ENCODE measurements at places on chromosomes 7 and 10.

- DNase-seq = no peak
Measured at GRCh38 chr10:3034616-3035015, 32.7 kb upstream of the PFKP start.

DNA sequence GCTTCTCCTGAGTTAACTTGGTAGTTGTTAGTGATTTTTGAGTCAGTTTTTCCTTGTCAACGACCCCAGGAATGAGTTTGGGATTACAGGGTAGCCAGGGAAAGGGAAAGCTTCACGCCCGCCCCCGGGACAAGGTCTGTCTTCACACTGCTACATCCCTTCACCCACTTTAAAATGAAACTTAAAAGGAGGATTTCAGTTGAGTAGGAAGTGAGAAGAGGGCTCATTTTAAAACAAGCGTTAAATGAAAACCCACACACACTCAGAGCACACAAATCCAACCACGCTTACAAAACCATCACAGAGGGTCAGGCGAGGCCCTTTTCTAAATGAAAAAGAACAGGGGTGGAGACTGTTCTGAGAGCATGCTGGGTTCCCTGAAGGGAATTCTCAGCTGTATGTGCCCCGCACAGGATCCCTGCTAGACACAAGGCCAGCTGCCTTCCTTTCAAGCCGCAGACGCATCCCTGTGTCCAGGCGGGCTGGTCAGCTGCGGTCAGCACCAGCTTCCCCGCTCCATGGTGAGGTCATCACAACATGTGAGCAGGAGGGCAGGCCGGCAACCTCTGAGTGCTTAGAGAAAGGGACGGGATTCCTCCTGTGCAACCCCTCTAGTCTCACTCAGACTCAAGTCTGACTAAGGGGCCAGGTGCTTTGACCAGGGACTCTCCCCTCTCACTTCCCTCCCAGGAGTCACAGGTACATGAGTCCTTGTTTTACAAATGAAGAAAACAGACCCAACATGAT is 111.8 kb downstream of the EGFR start:
- DNase-seq = peak; percentile 43

DNA sequence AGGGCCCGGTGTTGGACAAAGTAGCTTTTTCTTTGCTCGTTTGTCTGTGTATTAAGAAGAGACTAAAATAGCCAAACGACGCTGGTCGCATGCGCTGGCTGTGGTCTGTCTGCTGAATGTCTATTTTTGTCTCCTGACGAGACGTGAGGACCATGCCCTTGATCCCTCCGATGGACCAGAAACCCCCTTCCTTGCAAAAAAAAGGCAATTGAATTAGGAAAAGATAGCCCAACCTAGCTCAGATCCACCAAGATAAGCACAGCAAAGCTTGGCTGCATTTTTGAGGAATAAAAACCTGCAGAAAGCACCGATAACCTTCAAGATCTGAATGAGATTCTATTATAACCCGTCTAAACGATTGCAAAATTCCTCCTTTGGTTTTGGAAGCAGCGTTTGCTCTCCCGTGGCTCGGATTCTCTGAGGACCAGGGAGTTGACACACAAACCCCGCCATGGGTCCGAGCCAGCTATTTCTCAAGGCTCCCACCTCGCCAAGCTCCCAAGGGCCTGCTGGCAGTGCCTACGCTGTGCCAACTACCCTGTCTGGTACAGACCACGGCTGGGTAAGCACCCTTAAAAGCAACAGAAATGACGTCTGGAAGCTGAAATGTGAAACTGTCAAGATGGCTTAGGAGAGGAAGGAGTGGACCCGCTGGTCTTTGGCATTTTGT is 17.7 kb upstream of the TTYH3 start:
- no peak for DNase-seq

DNA sequence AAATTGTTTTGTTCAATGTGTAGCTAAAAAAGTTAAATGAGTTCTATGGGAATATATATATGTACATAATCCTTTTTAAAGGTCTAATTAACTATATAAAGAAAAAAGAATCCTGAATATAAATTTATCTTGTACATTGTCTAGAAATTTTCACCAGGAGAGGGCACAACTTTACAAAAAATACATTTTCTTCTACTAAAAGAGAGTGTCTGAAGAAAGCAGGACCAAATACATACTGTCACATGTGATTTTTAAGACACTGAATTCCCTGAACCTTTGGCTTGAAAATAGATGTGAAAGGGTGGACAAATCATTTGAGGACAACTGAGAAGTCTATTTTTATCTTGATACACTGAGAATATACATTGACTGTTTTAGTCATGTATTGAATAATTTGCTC is 204.3 kb downstream of the DGKB start:
- DNase-seq = no peak

- DNase-seq = no peak
Measured at GRCh38 chr10:126646110-126646509, 24.4 kb downstream of the C10orf90 start.

DNA sequence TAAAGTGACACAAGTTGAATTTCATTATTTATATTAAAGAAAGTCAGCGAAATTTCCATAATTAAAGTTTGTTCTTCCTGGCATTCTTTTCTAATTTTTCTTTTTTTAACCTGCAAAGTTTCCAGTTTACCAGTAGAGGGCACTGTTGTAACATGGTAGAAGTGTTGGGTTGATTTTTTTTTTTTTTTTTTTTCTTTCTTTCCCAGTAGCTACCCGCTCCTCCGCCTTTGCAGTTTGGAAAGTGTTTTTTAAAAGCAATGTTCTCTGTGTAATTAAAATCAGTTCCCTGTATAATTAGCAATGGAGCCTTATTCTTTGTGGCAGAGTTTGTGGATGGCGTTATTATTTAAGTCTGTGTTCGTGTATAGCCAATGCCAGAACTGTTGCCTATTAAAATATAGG is 53.7 kb downstream of the TAF3 start:
- DNase-seq = peak; percentile 40

DNA sequence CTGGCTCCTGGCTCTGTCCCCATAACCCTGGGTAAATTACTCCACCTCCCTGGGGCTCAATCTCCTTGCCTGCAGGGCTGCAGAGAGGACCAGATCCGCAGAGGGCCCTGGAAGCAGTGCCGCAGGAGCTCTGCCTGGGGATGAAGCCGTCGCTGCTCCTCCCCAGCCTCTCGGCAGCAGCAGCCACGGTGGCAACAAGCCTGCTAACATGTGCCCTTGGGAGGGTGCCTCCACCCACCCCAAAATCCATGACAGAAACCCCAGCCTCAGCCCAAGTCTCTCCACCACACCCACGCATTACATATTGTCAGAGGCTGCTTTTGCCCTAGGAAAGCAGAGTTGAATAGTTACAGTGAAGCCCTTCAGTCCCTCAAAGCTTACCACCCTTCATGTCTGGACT is 486.4 kb upstream of the FOXK1 start:
- no peak for DNase-seq

DNA sequence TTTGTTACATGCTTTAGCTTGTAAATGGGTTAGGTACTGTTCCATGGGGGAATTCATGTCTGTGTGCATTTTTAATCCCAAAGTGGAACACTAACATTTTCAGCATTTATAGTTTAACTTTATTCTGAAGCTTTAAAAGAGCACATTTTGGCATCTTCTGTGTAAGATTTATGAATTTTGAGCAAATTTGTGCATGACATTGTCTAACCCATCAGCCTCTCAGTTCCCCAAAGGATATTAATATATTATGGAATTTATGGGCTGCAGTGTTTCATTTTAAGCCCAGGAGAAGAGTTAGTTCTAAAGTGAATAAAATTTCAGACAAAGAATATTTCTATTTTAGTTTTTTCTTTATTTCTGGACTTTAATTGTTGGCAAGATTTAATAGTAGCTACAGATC is 421.4 kb downstream of the PLXDC2 start:
- no peak for DNase-seq

- DNase-seq = peak; percentile 39
Measured at GRCh38 chr7:6636741-6637543, at the start of gene ZNF316. Gene ZNF316, plus strand, starts transcription at chr7:6637318. Its CDS starts 5,092 bp downstream, at chr7:6642410.

DNA sequence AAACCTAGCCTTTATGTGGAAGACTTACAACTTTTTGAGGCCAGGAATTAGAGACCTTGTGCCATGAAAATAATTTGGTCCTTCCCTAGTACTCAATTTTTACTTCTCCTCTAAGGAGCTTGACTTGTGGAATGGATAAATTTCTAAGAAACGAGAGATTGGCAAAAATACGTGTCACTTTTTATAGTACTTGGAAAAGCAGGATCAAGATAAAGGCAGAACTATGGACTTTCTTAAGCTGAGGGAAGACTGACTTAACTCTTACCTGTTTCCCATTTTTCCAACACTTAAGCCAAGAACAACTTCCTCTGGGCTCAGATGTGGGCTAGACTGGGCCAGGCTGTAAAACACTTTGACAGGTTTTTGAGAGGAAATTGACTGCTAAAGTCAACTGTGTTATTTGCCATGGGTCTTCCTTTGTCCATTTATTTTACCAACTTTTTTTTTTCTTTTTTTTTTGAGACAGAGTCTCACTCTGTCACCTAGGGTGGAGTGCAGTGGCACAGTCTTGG is 2.0 kb upstream of the WBP1L start:
- no peak for DNase-seq

DNA sequence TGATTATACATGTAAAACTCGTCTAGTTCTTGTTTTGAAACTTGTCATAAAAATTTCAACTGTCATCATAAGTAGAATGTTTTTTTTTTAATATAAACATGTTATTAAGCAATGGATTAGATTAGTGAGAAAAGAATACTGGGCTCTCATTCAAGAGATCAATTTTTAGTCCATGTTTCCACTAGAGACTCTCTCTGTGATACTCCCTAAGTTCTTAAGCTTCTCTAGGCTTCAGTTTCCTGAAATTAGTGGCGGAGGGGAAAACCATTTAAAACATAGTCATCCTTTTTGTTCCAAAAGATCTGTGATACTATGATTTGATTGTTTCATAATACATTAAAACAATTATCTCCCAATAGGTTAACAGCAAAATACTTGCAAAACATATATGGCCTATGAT is 142.2 kb downstream of the AGMO start:
- DNase-seq = no peak

GRCh38 chr7:94440451-94441039 is 45.9 kb downstream of the COL1A2 start:
- no peak for DNase-seq

DNA sequence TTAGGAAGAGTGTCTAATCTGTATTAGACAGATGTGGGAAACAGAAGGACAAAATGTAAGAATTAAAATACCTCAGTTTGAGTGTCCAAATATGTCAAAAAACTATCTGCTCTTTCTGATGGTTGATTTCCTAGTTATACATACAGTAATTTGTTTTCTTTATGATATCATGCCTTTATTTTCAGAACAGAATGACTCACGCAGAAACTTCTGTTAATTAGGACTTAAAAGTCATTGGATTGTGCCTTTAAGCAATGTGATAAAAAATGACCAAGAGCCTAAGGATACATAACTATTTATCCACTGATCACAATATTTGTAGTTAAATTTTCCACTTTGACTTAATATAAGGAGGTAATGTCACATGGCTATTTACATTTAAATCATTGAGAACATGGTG is 206.7 kb upstream of the PTPRZ1 start:
- DNase-seq = no peak

GRCh38 chr7:74175340-74175739 is 1.2 kb downstream of the EIF4H start:
- DNase-seq = no peak

GRCh38 chr7:143979998-143980397 is 20.1 kb upstream of the OR6B1 start:
- DNase-seq = no peak

DNA sequence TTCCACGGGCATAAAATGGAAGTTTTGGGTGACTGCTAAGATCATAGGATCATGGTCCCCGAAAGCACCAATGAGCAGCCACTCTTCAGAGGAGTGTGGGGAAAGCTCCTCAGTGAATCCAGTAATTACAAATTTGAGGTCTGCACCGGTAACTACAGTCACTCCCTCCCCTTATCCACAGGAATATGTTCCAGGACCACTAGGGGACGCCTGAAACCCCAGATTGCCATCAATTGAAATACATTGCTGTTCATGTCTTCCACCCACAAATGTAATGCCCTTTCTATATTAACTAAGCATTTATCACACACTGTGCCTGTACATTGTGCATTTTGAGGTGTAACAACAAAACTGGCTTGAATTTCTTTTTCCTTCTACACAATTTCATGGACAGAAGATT is 447.9 kb upstream of the PFKP start:
- no peak for DNase-seq

GRCh38 chr7:131075406-131075805 is 252.3 kb upstream of the MKLN1 start:
- no peak for DNase-seq

- DNase-seq = no peak
Measured at GRCh38 chr10:72407471-72407870, 52.8 kb upstream of the DNAJB12 start.

DNA sequence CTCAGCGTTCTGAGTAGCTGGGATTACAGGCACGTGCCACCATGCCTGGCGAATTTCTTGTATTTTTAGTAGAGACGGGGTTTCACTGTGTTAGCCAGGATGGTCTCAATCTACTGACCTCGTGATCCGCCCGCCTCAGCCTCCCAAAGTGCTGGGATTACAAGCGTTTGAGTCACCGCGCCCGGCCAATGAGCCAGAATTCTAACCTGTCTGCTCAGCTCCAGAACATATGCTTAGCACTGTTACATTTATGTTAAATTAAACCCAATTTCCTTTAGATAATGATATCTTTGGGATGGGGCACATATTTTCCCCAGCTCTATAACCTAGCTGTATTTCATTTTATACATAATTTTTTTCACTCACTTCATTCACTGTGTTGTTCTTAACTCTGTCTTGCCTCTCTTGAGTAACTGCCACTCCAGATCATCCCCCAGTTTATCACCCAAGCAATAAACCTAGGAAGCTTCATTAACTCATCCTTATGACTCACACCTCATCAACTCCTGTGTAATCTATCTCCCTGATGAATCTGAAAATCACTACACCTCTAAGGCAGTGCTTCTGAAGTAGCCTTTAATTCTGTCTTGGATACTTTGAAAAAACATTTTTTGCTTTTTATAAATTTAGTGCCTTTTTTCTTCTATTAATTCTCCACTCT is 559.7 kb upstream of the ZWINT start:
- no peak for DNase-seq

DNA sequence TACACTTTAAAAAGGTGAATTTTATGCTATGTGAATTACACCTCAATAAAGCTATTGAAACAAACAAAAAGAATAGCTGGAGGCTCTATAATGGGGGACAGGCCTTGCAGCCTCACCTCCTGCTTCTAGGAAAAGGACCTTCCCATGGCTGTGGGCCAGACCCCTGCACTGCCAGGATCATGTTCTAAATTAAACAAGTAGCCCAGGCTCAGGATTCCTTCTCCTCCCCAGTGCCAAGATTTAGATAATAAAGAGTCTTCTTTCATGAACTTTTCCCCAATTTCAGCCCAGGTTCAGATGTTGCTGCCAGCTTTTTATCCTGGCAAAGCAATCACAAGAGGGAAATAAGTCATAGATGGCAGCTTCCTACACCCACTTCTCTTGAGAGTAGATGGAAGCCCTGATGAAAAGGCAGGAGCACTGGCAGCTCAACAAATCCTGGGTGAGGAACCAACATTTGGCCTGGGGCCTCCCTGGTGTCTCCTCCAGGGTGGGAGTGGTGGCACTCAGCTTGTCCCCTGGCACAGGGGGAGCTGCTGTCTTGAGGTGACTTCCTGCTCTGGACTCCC is 22.2 kb upstream of the CAMK2B start:
- no peak for DNase-seq

GRCh38 chr10:62735464-62736167 is 68.9 kb upstream of the ADO start:
- DNase-seq = no peak

- no peak for DNase-seq
Measured at GRCh38 chr7:156954941-156955340, 5.4 kb downstream of the NOM1 start.

Measured in hippocampal formation (tissue), 2 donors.